NCI-H187 treated with DMSO at 0.1 percent for 48 hours (cell line): ENCODE measurements at places on chromosomes 5 and 9.

GRCh38 chr9:99345942-99346341 lies 123.9 kb downstream of the SEC61B start:
- no peak for DNase-seq

DNA sequence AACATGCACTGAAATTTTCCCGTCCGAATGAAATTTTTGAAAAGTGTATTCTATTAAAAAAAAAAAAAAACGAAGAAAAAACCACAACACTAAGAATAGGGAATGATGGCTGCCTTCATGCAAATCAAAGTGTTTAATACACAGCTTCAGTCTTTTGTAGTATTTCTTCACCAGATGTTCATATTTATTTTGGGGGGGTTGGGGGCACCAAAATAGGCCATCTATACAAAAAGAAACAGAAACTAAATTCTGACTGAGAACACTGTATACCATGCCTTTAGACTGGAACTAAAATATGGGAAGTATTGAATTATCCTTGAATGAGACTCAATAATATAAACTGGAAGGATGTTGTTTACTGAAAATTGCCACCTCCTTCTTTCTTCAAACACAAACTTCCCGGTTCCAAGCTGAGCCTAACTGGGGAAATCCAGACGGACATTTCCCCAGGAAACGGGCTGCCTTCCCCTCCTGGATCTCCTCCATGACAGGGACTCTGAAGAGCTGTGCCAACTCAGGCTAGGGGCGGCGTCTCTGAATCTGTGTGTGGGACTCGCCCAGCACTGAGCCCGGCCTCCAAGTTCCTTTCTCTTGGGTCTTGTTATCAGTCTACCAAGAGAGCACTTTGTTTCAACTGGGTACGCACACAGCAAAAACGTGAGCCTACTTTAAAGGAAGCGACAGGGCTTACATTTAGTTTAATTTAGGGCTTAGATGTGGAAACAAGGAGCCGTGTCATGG lies 511.3 kb upstream of the ADAMTS16 start:
- no peak for DNase-seq

- no peak for DNase-seq
Measured at GRCh38 chr9:19378647-19379046, 1.4 kb downstream of the RPS6 start.

- no peak for DNase-seq
Measured at GRCh38 chr5:9787861-9788600, 157.9 kb upstream of the TAS2R1 start.

- DNase-seq, result no peak
Measured at GRCh38 chr5:146290318-146290717, 48.3 kb upstream of the POU4F3 start.

DNA sequence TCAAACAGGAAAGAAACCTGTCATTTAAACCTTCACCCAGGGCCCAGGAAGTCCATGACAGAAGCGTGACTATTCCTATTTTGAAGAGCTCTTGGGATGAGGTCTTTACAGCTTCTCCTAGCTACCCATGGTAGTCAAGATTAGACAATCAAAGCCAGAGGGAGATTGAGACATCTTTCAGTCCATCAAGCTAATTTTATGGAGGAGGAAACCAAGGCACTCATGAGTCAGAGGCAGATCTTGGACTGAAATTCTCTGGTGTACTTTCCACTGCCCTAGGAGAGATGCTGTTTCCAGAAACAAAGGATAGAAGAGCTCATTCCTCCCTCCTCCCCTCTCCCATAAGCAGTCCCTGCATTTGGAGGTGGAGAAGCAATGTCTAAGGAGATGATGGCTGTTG lies 9.2 kb downstream of the TNFSF8 start:
- no peak for DNase-seq

DNA sequence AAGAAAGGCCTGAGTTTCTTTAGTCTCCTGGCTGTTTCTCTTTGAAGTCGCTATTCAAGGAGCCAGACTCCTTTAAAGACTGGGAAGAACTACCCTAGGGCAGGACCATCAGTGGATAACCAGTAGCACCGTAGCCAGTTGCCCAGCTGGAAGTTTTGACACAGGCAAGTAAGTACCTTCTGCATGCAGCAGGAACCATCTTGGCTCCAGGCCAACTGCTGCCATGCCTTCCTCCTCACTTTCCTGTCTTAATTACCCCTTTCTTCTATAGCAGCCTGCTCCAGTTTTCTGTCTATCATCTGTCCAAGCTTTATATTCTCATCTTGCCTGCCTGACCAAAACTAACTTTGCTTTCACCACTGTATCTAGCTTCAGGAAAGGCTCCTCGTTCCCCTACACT lies 149.7 kb upstream of the SV2C start:
- no peak for DNase-seq

GRCh38 chr5:132505641-132506040 lies 15.1 kb upstream of the IRF1 start:
- DNase-seq, result no peak

GRCh38 chr9:76316069-76316468 lies 78.2 kb downstream of the RFK start:
- DNase-seq, result no peak

- no peak for DNase-seq
Measured at GRCh38 chr5:145872486-145872885, 328 bp downstream of the GRXCR2 start.

DNA sequence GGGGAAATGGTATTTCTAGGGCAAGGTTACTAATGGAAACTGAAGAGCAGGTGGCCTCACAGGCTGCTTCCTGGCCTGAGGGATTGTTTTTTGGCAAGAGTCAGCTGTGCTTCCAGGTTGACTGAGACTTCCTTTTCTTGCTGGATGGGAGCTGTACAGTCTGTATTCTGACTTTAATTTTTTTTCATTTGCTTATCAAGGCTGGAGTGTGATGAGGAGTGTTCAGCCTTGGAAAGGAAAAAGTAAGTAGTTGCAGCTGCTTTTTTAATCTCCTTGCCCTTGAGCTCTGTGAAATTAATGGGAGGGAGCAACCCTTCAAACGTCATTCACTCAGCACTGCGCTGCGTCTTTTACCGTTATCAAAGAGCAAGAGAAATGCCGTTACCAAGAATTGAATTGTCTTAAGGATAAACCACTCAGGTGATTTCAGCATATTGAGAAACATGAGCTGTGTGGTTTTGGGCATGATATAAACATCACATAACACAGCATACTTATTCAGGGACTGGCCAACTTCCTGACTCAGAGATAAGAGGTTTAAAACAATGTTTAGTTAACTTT lies 47.6 kb downstream of the AQP7 start:
- DNase-seq, result no peak
